ENCODE measurements at places on chromosomes 13 and 19.
A peak's percentile ranks its signal among the peaks of the same experiment; 100 is the strongest.

DNA sequence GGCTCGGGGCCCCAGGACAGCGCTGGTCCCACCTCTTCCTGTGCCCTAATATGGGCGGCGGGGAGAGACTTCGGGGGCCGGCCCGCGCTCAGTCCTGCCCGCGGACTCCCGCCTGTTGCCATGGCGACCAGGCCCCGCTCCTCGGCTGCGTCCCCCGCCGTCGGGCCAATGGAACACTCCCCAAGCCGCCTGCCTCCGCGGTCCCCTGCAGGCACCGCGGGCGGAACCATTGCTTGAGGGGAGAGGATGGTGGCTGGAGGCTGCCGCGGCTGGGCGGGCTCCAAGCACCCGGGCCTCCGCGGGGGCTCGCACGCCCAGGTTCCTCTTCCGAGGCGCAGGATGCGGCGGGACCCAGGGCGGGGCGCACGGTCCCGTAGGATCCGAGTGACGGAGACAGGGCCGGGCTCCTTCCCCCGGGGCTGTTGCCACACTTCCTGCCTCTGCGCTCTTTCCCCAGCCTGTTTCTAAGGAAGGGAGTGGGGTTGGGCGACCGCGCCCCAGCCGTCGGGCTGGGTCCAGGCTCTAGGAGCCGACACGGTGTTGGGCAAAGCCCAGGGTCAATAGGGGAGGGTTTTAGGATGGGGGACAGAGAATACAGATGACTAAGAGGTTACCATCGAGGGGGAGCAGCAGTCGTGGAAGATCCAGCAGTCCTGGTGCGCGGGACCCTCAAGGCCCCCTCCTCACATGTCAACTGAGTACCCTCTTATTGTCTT, 1.2 kb upstream of the JUNB start:
- DNase-seq: peak; percentile 85

- no peak for DNase-seq
Measured at GRCh38 chr19:40465025-40465556, 454 bp downstream of the BLVRB start.

DNA sequence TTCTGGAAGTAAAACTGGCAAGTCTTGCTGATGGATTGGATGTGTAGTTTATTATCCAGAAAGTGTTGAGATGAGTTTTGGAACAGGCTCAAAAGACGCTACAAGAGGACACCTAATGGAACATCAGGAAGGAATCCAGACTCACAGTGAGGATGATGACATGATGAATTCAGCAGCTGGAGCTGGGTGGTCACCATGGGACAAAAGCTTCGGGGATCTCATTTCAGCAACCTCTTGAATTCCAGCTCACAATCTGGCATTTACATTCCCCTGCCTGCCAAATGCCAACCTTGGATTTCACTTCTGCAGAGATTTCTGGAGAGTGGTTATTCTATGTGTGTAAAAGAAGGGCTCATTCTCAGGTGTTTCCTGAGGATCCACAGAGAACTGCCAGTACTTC, 288.0 kb upstream of the TMTC4 start:
- no peak for DNase-seq

- DNase-seq: peak; percentile 68
Measured at GRCh38 chr13:108915634-108916512, 286.5 kb downstream of the MYO16 start.

DNA sequence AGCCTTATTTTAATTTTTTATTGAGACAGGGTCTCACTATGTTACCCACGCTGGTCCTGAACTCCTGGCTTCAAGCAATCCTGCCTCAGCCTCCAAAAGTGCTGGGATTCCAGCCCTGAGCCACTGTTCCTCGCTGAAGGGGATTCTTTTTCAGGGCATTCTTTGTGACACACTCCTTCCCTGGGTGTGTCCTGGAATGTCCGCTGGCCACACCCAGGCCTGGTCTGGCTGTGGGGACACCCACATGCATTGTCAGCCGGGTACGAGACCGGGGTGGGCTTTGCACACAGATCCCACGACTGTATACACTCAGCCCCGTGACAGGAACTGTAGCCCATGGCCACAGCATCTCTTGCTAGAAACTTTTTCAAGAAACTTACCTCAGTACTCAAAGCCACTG, 34.4 kb upstream of the GATAD2A start:
- DNase-seq: no peak

DNA sequence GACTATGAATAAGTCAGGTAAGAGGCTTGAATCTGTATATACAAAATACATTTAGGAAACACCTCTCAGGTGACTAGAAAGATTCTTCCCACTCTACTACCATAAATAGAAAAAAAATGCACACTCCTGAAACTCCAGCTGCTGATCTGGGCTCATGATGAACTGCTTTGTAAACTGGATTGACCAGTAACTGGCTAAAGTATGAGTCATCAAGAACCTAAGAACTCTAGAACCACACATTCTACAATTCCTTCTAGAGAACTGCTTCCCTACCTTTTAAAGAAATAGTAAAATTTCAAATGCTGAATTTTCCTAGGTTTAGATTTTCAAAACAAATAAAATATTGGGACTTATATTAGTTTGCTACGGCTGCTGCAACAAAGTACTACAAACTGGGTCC, 55.2 kb downstream of the ELF1 start:
- no peak for DNase-seq

- DNase-seq: peak; percentile 25
Measured at GRCh38 chr19:13748169-13748828, 16.0 kb upstream of the MRI1 start.

- no peak for DNase-seq
Measured at GRCh38 chr19:19649580-19649995, 6.1 kb upstream of the GMIP start.

GRCh38 chr13:97259798-97260714, 37.9 kb downstream of the MBNL2 start:
- no peak for DNase-seq

GRCh38 chr19:32091241-32091640, 254.2 kb upstream of the ZNF507 start:
- DNase-seq: no peak

- no peak for DNase-seq
Measured at GRCh38 chr19:43616306-43616705, 3.1 kb downstream of the ZNF428 start.

GRCh38 chr13:27053902-27054595, 117.6 kb downstream of the USP12 start:
- no peak for DNase-seq

DNA sequence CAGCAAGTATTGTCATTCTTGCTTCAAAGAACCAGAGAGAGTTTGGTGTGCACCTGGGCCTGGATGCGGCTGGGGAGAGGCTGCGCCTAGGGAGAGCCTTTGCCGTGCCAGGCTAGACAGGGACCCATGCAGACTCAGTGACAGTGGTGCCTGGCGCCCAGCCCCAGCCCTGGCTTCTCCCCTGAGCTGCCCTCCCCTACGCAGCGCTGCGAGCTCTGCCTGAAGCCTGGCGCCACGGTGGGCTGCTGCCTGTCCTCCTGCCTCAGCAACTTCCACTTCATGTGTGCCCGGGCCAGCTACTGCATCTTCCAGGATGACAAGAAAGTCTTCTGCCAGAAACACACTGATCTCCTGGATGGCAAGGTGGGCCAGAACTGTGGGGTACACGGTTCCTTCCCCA, 12.0 kb downstream of the KMT2B start:
- no peak for DNase-seq

DNA sequence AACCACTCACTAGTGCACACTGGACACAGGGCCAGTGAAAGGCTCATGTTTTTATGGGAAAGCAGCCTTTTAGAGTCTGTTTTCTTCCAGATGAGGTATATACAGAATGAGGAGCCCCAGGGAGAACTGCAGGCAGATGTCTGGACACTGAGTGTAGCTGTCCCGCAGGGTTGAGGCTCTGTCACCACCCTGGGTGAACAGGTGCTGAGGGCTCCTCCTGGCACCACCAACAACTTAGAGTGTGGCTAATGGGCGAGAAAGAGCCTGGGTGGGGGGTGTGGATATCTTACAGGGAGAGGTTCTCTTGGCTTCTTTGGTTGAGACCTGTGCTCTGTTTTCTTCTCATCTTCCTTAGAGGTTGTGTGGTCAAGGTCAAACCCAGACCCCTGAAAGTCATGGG, 202.1 kb upstream of the GPR12 start:
- no peak for DNase-seq

GRCh38 chr13:28408235-28408848, 86.6 kb downstream of the FLT1 start:
- no peak for DNase-seq

DNA sequence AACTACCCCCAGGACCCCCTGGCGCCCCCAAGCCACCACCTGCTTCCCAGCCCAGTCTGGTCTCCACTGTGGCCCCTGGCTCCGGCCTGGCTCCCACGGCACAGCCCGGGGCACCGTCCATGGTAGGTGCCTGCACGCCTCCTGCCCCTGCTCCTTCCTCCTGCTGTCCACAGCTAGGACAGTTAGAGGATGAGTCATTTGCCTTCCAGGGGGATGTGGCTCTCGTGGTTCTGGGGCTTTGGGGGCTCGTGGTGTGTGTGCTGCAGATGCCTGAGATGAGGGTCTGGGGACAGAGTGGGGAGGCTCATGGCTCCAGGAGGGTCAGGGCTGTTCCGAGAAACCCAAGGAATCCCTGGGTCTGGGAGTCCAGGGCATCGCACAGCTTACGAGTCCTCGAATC, 12.7 kb downstream of the MED25 start:
- no peak for DNase-seq

DNA sequence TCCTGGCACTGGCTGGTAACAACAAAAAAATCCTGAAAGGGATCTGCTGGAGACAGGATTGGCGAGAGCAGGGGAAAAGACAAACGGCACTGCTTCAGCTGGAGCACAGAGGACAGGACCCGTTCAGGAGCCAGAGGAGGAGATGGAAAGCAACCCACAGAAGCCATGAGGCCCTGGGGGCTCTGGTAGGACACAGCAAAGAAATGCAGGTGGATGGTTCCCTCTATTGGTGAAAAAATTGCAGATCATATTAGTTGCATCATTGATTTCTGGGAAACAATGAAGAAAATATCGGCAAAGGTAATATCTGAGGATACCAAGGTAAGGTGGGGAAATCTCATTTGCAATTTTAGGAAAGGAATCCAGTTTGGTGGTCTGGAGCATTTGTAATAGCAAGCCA, 25.7 kb upstream of the TPP2 start:
- no peak for DNase-seq

GRCh38 chr13:25992076-25992475, 59.7 kb downstream of the SHISA2 start:
- no peak for DNase-seq

- peak; percentile 68 for DNase-seq
Measured at GRCh38 chr13:73765651-73766384, 368.4 kb downstream of the KLF12 start.

DNA sequence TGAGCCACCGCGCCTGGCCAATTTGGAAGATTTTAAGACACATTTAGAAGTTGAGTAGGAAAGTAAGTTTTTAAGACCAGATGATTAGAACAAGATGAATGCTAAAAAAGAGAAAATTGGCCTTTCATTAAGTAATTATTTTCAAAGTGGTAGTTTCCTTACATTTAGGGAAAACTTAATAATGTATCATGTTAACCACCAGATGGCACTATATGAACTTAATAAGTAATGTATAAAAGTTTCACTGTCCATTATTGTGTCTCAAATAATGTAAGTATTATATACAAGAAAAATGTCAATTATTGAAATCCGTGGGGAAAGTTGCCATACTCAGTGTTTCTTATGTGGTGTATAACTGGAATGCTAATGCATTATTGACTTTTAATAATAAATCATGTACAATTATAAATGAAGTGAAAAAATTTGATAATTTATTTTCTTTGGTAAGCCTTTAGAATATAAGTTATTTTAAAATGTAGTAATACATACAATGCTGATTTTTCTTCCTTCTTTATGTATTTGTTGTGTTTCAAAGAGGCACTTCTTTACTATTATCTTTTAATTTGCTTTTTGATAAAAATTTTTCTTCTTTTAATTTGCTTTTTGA, 29.2 kb downstream of the COG6 start:
- no peak for DNase-seq
